Stimulated activated CD8-positive, alpha-beta memory T cell treated with anti-CD3 and anti-CD28 coated beads, Interleukin-4, amount 100 ng/mL, for 1 hour (primary cell): ENCODE measurements at places on chromosomes 6 and 20.

GRCh38 chr6:39843305-39844020 lies 51.3 kb downstream of the DAAM2 start:
- DNase-seq: no peak

DNA sequence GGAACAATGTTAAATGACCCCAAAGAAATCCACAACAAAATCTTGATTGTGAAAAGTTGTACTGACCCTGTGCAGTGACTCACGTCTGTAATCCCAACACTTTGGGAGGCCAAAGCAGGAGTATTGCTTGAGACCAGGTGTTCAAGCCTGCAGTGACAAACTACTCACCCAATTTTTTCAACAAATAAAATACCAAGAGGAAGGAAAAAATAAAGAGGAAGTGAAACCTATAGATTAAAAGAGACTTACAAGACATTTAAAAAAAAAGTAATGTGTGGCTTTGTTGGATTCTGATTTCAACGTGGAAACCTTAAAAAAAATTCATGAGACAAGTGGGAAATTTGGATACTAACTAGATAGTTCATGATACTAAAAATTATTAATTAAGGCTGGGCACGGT lies 31.9 kb downstream of the GINS1 start:
- DNase-seq: no peak

DNA sequence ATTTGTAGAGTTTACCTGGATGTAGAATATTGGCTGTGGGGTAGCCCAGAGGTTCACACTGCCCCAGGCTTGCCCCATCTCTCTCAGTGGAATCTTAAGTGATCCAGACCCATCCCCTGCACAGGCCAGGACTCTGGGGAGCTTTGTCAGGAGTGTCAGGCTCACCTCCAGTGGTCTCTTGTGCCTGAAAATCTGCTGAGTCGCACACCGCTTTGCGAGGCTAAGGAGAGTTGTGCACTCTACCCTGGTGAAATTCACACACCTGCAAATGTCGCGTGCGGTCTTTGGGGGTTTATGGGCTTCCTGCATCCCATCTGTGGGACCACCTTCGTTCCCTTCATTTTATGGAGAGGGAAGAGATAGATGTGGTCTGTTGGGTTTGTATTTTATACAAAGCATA lies 63.6 kb upstream of the KIF25 start:
- DNase-seq: no peak

DNA sequence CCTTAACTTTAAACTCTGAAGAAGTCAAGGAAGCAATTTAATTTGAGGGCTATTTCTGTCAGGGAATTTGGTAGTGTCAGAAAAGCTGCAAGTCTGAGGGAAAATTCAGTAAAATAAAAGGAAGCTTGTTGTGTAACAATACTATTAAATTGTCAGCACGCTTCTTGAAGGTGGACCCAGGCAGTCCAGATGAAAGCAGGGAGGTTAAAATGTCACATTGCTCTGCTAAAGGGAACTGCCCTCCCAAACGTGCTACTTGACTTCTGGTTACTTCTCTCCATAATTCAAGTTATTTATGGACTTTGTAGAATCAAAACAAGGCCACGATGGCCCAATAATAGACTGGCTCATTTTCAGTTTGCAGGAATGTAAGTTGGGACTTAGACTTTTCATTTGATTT lies 28.2 kb upstream of the ARMC2 start:
- DNase-seq: no peak

DNA sequence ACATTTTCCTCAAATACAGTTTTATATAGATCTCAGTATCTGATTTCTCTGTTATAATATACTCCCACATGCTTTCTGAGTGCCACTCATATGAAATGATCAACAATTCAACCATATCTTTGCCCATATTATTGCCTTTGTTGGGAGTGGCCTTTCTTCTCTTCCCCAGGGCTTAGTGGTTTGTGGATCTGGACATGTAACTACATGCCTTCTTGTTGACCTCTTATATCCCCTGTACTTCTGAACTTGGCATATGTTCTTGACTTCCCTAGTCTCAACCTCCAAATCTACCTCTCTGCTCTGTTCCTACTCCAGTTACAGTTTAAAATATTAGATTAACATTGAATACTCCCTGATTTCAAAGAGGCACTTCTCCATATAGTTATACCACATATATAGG lies 34.3 kb upstream of the PRIM2 start:
- DNase-seq: no peak
